ENCODE measurements at places on chromosomes 1 and 21.

- peak; percentile 57 for DNase-seq
These were observed 40.2 kb downstream of the DPT start for GRCh38 chr1:168688644-168689326.

GRCh38 chr1:57072401-57073110, 106.7 kb upstream of the C8B start:
- DNase-seq = no peak

DNA sequence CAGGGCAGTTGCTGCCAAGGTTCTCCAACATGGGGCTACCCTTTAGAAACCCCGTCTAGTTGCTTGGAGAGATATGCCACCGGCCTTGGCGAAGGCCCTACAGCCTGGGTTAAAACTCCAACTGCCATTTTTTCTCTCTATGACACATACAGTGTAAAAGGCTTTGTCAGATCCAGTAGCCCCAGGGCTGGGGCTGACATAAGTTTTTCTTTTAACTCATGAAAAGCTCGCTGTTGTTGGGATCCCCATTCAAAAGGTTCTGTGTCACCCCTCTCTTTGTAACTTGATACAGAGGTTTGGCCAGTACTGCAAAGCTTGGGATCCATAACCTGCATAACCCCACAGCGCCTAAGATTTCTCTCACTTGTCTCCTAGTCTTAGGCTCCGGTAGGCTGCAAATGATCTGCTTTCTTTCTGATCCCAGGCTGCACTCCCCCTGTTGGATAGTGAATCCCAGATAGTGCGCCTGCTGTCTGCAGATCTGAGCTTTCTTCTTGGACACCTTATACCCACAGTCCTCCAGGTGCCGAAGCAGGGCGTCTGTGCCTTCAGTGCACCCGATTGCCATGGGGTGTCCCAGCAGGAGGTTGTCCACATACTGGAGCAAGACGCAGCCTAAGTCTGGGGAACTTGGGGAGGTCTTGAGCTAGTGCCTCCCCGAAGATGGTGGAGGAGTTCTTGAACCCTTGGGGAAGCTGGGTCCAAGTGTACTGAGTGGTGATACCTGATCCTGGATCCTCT, 406.2 kb downstream of the TGFB2 start:
- DNase-seq = no peak

- DNase-seq = peak; percentile 82
These were observed at the start of gene SYTL1 for GRCh38 chr1:27341525-27342252. SYTL1 (plus strand) TSS chr1:27342022; CDS start chr1:27345335, 3,313 bp downstream.

GRCh38 chr1:77218477-77219165, 609 bp downstream of the PIGK start:
- peak; percentile 54 for DNase-seq

DNA sequence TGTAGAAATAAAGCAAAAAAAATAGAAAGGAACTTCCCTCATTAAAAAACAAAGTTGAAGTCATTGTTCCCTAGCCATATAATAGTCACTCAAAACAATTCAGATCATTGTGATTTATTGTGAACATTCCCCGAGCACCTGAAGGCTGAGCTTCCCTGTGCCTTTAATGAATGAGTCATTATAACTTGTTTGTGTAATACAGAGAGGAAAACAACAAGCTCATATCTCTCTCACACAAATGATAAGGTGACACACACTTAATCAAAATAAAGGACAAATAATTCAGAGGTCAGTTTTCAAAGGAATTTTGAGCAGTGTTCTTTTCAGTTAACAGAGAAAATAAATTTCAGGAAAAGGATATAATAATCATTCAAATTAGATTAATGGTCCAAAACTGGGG, 326.2 kb downstream of the DUSP10 start:
- no peak for DNase-seq

DNA sequence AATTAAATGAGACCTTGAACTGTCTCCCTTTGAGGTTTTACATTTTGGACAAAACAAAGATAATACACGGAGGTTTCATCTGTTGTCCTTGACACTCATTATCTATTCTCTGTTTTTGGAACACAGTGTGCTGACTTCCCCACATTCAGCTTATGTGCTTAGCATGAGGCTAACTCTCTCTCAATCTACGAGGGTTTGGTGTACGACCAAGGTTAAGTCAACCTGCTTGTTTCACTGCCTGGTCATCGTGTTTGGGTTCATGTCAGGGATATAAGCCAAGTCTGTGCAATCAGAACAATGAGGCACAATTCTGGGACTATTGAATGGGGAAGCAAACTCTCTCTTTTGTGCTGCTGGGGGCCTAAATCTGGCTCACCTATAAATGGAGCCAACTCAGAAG, 328.5 kb upstream of the USP25 start:
- DNase-seq = no peak

GRCh38 chr1:66371233-66372005, 162.5 kb upstream of the SGIP1 start:
- no peak for DNase-seq

GRCh38 chr21:34023691-34024373, 49.5 kb upstream of the MRPS6 start:
- DNase-seq = no peak

DNA sequence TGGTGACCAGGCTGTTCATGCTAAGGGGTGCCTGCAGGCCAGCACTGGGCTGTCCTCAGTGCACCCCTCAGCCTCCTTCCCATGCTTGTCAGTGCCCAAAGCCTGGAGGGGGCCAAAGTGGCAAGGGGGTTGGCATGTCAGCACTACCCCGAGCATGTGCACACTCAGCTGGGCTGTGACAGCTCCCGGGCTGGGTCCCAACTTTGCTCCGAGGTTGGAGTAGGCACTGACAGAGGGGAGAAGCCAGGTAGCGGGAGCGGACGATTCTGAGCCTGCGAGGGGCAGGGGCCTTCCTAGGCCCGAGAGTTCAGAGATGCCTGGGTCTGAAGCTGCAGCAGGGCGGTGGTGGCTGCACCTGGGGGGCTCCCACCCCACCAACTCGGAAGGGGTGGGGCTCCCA, 119.0 kb downstream of the MAST2 start:
- no peak for DNase-seq

- DNase-seq = peak; percentile 33
These were observed 127.7 kb upstream of the HOOK1 start for GRCh38 chr1:59687081-59687480.

DNA sequence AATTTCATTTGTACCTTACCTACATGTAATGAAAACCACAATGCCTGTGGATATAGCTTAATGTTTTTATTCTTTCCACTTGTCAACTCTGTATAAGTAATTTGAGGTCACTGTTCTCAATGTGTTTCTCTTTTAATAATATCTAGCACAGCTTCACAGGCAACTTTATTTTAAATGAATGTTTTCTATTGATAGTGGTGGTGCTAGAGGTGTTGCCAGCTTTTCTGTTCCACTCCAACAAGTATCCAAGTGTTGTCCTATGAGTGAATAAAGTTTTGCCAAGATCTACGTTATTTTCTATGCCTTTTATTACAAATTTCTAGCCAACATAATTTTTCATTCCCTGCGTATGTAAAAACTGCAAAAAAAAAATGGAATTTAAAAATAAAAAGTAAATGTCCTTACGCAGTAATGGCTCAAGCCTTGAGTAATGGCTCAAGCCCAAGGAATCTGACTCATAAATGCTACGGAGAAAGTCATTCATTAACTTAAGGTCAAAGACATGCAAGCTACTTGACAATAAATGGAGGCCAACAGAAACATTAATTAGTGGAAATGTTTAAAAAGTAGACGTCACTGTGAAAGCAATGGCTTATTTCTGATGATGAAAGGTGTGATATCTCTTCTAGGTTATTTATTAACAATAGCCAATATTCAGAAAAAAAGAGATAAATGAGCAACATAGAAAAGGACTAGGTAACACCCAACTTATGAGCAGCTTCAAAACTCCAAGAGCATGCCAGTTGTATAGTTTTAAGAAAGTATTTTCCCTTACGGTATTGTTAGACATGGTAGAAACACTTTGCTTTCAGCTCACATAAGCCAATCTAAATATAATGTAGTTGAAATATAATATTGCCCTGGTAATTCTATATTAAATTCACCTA, 71.4 kb downstream of the SLC44A5 start:
- no peak for DNase-seq

- no peak for DNase-seq
These were observed 20.9 kb downstream of the PDXK start for GRCh38 chr21:43739621-43740435.

GRCh38 chr1:214983126-214983869, 99.2 kb upstream of the KCNK2 start:
- no peak for DNase-seq

DNA sequence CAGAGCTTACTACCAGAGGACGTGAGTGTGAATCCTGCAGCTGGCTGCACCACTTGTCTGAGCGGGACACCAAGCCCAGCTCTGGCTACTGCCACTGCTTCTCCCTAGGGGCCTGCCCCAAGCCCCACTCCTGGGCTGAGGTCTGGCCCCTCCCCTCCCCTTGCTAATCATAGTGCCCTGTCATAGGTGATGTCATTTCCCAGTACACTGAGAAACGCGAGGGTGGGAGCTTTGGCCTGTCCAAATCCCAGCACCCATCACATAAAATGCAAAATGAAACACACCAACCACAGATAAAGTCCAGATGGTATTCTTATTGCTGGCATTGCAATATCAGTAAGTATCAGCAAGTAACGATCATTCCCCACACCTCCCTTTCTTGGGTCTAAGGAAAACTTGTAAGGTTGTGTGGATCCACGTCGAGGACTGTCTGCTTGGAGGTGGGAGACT, 77.7 kb downstream of the TOMM20 start:
- peak; percentile 35 for DNase-seq

DNA sequence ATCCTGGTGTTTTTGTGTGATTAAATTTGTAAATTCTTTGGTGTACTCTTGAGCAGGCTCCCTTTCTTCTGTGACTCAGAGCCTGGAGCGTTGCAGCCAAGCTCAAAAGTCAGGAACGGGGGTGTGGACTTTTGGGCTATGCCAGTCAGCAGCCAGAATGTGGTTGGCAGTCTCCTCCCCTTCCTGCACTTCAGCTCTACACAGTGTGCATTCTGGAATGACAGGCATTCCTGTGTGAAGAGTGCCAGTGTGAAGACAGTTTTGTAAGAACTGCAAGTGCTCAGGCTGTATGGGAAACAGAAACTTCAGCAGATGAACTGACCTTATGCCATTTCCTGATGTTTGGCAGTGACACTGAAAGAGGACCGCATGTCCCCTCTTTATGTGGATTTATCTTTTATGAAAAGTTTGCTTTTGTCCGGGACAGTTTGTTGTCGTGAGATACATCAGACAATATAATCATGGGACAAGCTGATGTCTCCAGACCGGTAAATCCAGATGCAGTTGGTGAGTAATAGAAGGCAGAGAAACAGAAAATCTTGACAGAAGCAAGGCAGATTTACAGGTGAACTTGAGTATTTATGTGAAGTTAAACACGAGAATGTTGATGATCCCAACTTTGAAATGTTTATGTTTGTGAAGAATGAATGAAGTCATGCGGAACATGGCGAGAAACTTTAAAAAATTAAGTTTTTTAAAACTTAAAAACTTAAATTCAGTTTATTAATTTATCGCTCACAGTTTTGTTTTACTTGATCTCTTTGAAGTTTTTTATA, 67.7 kb upstream of the RCC1 start:
- DNase-seq = peak; percentile 8

GRCh38 chr1:73943270-73943669, 254.7 kb downstream of the LRRIQ3 start:
- DNase-seq = no peak

DNA sequence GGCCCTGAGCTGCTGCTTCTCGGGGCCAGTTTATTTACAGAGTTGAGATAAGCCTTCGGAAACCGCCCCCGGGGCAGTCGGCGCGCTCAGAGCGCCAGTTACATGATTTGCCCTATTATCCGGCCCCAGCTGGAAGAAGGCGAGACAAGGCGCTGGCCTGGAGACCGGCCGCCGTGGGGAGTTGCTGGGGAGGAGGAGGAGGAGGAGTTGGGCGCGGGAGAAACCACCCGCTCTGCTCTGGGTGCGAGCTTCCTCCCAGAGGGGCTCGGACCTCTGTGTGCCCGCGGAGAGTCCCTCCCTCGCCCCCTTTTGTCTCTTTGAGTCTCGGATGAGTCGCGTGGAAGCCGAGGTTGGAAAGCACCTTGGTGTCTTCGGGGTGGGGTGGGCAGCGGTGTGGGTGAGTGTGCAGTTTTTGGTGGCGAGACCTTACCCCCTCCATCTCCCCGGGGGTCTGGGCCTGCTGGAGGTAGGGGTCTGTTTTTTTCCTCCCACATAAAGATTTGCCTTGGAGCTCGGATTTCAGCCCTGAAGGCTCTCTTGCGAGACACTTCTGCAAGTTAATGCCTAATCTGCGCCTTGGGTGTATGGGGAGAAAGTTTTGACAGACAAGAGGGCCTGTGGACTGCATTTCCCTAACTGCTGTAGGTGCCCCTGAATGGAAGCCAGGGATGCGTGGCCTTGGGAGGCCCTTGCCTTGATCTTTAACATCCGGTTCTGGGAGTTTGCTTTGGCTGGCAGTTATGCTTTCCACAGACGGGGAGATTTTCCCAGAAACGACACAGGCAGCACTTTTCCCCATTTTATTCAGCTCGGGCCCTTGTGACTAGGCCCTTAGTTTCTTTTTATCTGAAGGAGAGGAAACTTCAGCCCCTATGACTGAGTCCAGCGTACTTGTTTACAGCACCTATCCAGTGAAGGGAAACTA, 80.0 kb downstream of the NDUFS5 start:
- DNase-seq = peak; percentile 57

DNA sequence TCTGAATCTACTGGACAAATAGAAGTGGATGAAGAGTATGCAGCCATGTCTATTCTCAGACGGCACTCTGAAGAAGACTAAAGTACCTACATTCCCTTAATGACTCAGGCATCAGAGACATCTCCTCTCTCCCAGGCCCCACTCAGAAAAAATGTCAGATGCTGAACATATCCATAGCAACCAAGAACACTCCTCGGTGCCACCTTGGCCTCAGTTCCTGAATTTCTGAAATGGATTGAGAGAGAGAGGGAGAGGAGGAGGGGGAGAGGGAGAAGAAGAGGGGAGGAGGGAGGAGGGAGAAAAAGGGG, 16.0 kb upstream of the OVAAL start:
- no peak for DNase-seq

DNA sequence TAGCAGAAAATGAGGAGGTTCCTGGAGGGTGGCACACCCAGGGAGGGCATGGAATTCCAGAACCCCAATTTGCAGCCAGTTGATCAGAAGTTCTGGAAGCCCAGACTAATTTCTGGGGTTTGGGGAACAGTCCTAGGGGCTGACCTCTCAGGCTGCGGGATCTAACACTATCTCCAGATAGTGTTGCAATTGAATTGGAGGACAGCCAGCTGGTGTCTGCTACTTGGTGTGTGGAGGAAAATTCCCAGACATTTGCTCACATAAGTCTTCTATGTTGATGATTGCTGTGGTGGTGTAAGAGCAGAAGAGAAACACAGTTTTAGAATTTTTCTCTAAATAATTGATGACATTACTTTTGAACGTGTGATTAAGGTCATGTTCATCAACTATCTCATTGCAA, 154.3 kb upstream of the RNPC3 start:
- no peak for DNase-seq
